ENCODE measurements at places on chromosomes 1 and 21. TPM values are rescaled to one million over a fixed set of nuclear protein-coding genes. Genes with fewer than 3 reads are reported as not detected.

Gene ADAMTS1
- total RNA-seq = 35.9 TPM

GRCh38 chr1:245805532-245805931 lies 650.7 kb downstream of the KIF26B start:
- H3K4me3 ChIP-seq = no peak overlapping the region
- H3K4me1 ChIP-seq = no peaks in the 10 kb centered on the region
- H3K27ac ChIP-seq = no peak overlapping the region

- H3K27me3 ChIP-seq = no peaks in the 10 kb centered on the region
- no peak overlapping the region for H3K4me3 ChIP-seq
- H3K4me1 ChIP-seq = no peaks in the 10 kb centered on the region
- no peak for DNase-seq
- no peak overlapping the region for H3K27ac ChIP-seq
These were observed 231.4 kb downstream of the GRIK1 start for GRCh38 chr21:29708401-29708800.

Gene PDXK
- 59.3 TPM for total RNA-seq

Gene TDRD10
- total RNA-seq = not detected

GRCh38 chr1:244218220-244218619 lies 167.1 kb downstream of the ZBTB18 start:
- H3K4me3 ChIP-seq = no peak overlapping the region
- no peaks in the 10 kb centered on the region for H3K36me3 ChIP-seq
- DNase-seq = no peak
- no peak overlapping the region for H3K27ac ChIP-seq

Gene TLR5
- total RNA-seq = 0.30 TPM

DNA sequence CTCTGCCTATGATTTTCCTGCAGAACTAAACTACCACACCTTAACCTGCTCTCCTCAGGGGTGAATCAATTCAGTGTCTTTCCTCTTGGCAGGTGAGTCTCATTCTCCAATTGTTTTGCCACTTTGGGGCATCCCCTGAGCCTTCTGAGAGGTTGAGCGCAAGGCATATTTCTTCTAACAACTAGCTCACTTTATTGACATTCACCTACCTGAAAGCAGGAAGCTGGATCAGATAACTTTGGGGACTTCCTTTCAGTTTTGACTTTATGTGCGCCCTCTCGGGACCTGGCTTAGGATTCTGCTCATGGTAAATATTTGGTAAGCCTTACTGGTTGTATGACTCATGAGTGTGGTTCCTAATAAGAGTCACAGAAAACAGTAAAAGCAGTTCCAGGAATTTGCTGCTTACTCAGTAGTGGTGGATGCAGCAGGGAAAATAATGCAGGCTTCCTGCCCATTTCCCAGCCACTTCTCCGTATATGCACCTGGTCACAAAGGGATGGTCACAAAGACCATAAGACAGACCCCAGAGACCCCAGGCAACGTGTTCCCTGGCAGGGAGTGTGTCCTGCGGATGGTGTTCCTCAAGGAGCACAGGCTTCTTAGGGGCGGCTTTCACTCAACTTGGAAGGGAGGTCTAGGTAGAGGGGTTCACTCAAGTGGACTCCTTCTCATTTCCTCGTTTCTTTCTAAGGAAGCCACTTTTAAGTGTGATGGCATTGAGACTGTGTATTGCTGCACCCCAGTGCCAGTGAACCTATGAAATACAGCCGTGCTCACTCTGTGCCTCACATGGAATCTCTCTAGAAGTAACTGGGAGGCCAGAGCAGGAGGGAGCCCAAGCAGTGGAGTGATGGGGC lies 22.0 kb upstream of the BATF3 start:
- no peak for DNase-seq
- no peak overlapping the region for H3K27ac ChIP-seq
- H3K4me1 ChIP-seq = no peaks in the 10 kb centered on the region

DNA sequence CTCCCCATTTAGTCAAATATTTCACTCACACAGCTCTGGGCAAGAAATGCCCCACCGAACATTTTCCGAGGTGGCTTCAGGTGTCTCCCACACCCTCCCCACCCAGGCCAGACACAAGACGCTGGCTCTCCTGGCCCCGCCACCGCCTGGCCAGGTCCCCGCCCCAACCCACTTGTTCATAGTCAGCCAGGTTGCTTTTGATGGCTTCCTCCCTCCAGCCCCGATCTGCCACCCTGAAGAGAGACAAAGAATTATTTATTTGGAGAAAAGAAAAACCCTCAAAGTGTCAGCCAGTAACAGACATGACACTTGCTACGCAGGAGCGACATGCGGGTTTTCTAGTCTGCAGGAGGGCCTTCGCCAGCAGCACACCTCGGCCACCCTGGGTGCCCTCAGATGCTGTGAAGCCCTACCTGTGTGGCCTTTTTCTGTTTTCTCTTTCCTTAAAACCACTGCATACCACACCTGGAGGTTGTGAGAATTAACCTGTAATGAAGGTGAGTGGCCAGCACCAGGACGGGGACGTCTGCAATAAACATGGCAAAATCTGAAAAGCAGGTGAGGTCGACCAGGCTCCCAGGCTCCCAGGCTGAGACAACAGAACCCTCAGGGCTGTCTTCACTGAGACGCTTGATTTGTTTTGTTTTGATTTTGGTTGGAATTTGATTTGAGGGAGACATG lies 27.2 kb downstream of the SSBP3 start:
- peak overlapping the region; percentile 100 for H3K27ac ChIP-seq
- no peaks in the 10 kb centered on the region for H3K27me3 ChIP-seq
- peaks cover 61% of the 10 kb centered on the region for H3K4me1 ChIP-seq
- no peaks in the 10 kb centered on the region for H3K36me3 ChIP-seq
- H3K4me3 ChIP-seq = peak overlapping the region; percentile 85

DNA sequence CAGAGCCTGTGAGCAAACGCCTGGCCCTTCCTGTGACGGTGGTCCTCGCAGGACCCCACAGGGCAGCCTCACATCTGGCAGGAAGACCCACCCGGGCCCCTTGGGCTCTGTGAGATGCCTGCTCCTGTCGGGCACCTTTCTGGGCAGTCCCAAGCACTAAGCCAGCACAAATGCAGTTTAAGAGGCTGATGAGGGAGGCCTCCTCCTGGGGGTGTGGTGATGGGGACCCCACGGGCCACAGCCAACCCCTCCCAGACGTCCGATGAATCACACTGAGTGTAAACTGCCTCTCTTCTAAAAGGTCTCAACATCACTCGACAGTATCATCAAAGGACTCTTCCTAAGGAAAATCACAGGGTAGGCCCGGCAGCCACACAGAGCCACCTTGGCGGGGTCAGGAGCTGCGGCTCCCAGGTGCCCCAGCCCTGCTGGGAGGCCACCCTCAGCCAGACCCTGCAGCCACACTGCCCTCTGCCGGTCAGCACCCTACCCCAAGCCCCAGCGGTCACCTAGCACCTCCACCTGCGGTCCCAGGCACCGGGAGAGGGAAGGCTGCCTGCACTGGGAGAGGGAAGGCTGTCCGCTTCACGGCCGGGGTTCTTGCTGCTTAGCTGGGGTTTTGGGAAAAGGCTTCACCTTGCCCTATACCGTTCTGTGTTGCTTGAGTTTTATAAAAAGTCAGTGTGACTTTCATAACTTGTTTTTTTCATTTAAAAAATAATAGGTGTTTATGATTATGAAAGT lies 3.9 kb upstream of the PRKCZ start:
- peak; percentile 53 for DNase-seq
- H3K36me3 ChIP-seq = no peaks in the 10 kb centered on the region
- peaks cover 60% of the 10 kb centered on the region for H3K27me3 ChIP-seq
- H3K4me1 ChIP-seq = peaks cover 13% of the 10 kb centered on the region

Gene C1orf226
- 9.8 TPM for total RNA-seq

DNA sequence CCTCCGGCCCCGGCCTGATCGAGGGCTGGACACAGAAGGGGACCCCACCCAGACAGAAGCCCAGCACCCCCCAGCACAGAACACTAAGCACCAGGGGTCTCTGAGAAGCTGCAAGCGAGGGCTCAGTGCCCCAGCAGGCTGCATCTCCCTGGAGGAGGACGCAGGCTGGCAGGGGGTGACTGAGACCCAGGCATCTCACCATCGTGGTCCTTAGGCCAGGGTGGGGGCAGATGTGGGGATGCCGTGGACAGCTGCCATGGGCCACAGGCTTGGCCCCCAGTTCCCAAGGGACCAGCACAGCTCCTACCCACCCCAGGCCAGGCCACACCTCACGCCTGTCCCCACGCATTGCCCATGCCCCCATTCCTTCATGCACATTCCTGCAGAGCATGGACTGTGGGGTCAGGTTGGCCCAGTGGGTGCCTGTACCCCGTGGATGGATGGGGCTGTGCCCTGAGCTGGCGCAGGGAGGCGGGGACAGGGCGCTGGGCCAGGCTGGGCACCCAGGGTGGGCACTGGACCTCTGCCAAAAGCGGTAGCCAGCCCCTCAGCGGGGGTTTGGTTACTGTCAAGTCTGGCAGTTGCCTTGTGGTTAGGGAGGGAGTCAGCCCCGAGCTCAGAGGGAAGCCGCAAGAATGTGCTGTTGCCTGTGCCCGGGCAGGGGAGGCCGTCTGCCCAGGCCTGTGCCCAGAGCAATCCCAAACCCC lies 61.5 kb downstream of the ARHGEF16 start:
- H3K4me1 ChIP-seq = no peaks in the 10 kb centered on the region
- H3K27me3 ChIP-seq = no peaks in the 10 kb centered on the region
- H3K36me3 ChIP-seq = no peaks in the 10 kb centered on the region
- DNase-seq = no peak

Gene TDRD5
- total RNA-seq = not detected

Gene FLG2
- total RNA-seq = not detected

Gene ARHGEF10L
- total RNA-seq = 20.4 TPM

DNA sequence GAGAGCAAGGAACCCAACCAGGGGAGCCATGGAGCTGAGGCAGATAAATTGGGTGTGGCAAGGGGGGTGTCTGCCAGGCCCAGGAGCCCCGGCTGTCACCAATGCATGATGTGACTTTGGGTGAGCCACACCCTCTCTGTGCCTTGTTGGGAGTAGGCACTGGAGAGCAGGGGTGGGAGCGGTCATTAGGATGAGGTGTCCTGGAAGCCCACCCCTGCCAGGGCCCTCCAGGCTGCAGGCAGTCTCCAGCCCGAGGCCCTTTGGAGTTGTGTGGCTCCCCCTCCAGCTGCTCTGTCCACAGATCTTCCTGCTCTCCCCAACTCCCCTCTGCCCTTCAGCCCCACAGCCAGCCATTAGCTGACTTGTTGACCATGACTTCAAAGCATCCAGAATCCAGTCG lies 11.4 kb downstream of the MX2 start:
- H3K27ac ChIP-seq = no peak overlapping the region
- no peak overlapping the region for H3K4me3 ChIP-seq
- no peak for DNase-seq
- no peaks in the 10 kb centered on the region for H3K36me3 ChIP-seq
- H3K27me3 ChIP-seq = no peaks in the 10 kb centered on the region

Gene ERICH3
- not detected for total RNA-seq

- no peak overlapping the region for H3K4me3 ChIP-seq
- no peaks in the 10 kb centered on the region for H3K27me3 ChIP-seq
- H3K27ac ChIP-seq = no peak overlapping the region
- H3K36me3 ChIP-seq = no peaks in the 10 kb centered on the region
These were observed 16.7 kb downstream of the RGS4 start for GRCh38 chr1:163085904-163086268.

Gene LRRC7
- total RNA-seq = 2.4 TPM

Gene NTRK1
- total RNA-seq = 0.21 TPM

Gene PRCC
- 102 TPM for total RNA-seq

Gene TACSTD2
- total RNA-seq = not detected

Gene TNNT2
- total RNA-seq = not detected

Gene MYOM3
- total RNA-seq = not detected

- no peak overlapping the region for H3K27ac ChIP-seq
- H3K36me3 ChIP-seq = peaks cover 2% of the 10 kb centered on the region
- no peak for DNase-seq
- H3K4me3 ChIP-seq = no peak overlapping the region
- H3K4me1 ChIP-seq = peaks cover 6% of the 10 kb centered on the region
These were observed 558.4 kb downstream of the LMO4 start for GRCh38 chr1:87887100-87887499.

DNA sequence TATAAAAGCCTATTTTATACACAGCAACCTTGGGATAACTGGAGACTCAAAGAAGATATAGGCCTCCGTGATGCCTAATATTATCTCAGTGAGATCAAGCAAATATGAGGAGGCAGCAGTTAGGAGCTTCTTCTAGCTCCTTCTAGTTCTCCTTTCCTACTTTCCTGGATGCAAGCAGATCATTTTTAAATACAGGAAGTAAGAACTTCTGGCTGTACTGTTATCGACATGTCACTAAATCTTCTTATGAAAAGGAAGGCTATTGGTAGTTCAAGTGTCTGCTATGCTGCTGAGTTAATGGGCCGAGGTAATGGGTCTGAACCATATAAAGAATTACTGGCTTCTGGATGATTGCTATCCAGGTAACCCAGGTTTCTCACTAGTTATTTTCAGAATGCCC lies 15.9 kb downstream of the HSPA13 start:
- H3K4me3 ChIP-seq = no peak overlapping the region
- no peaks in the 10 kb centered on the region for H3K4me1 ChIP-seq
- H3K27ac ChIP-seq = no peak overlapping the region
- no peaks in the 10 kb centered on the region for H3K27me3 ChIP-seq

Gene WNT2B
- 1.5 TPM for total RNA-seq

- peaks cover 9% of the 10 kb centered on the region for H3K27me3 ChIP-seq
- peaks cover 9% of the 10 kb centered on the region for H3K36me3 ChIP-seq
- H3K27ac ChIP-seq = no peak overlapping the region
- H3K4me3 ChIP-seq = peak overlapping the region; percentile 82
These were observed 78.9 kb downstream of the CD247 start for GRCh38 chr1:167439301-167439988.

Gene IVL
- total RNA-seq = not detected

Gene TMIGD3
- not detected for total RNA-seq

GRCh38 chr21:45465105-45465504 lies 60.1 kb downstream of the COL18A1 start:
- H3K4me1 ChIP-seq = peaks cover 12% of the 10 kb centered on the region
- H3K36me3 ChIP-seq = peaks cover 10% of the 10 kb centered on the region
- H3K4me3 ChIP-seq = no peak overlapping the region
- peaks cover 27% of the 10 kb centered on the region for H3K27me3 ChIP-seq
- DNase-seq = no peak

Gene MPZ
- 51.3 TPM for total RNA-seq

GRCh38 chr1:151156515-151156819 lies at the start of gene TNFAIP8L2:
Gene TNFAIP8L2, plus strand, starts transcription at chr1:151156649. Its CDS starts 2,049 bp downstream, at chr1:151158698.
- peak within 1 kb of the TSS; percentile 44 for H3K4me3 ChIP-seq
- no peak within 1 kb of the TSS for H3K27ac ChIP-seq
- DNase-seq = no peak
- no peaks in the 10 kb centered on the region for H3K27me3 ChIP-seq
- H3K36me3 ChIP-seq = peaks cover 3% of the 10 kb centered on the region

DNA sequence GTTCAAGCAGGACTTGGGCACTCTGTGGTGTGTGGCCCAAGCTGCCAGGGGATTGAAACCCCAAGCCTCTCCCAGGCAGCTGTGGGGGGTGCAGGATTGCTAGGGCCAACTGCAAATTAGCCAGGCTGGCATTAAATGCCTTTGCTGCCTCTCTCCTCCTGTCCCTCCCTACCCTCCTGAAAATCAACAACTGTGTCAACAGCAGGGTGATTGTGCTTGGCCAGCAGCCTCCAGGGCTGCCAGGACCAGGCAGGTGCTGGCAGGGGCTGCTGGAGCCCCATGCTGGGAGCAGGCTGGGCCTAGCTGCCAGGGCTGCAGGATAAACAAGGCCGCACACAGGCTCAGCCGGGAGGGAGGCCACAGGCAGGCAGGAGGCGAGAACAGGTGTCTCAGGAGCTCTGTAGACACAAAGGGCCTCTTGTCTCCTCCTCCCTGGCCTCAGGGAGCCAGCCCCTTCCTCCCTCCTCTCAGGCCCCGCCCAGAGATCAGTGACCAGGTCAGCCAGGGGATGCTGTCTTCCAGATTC lies 11.4 kb downstream of the SOX13 start:
- H3K27ac ChIP-seq = peak overlapping the region; percentile 67
- H3K4me1 ChIP-seq = peaks cover 70% of the 10 kb centered on the region
- H3K36me3 ChIP-seq = no peaks in the 10 kb centered on the region
- no peaks in the 10 kb centered on the region for H3K27me3 ChIP-seq

All from neural crest cell (in vitro differentiated cells).